Kidney (tissue), 22 donors: ENCODE measurements at places on chromosomes 6 and 20. TPM values are rescaled to one million over a fixed set of nuclear protein-coding genes. Genes with fewer than 3 reads are reported as not detected.

SYNDIG1 gene
- polyA plus RNA-seq = 8.2 TPM

CALHM4 gene
- polyA plus RNA-seq = 0.60 TPM

TBXT gene
- polyA plus RNA-seq = not detected

FERMT1 gene
- polyA plus RNA-seq = 2.2 TPM

RIMS1 gene
- polyA plus RNA-seq = not detected

DEFB132 gene
- polyA plus RNA-seq = 0.24 TPM

ANKRD66 gene
- polyA plus RNA-seq = not detected

KHDC1L gene
- polyA plus RNA-seq = not detected

GSTA2 gene
- 133 TPM for polyA plus RNA-seq

GRCh38 chr20:9186396-9186795 lies 117.5 kb downstream of the PLCB4 start:
- DNase-seq = no peak

DNA sequence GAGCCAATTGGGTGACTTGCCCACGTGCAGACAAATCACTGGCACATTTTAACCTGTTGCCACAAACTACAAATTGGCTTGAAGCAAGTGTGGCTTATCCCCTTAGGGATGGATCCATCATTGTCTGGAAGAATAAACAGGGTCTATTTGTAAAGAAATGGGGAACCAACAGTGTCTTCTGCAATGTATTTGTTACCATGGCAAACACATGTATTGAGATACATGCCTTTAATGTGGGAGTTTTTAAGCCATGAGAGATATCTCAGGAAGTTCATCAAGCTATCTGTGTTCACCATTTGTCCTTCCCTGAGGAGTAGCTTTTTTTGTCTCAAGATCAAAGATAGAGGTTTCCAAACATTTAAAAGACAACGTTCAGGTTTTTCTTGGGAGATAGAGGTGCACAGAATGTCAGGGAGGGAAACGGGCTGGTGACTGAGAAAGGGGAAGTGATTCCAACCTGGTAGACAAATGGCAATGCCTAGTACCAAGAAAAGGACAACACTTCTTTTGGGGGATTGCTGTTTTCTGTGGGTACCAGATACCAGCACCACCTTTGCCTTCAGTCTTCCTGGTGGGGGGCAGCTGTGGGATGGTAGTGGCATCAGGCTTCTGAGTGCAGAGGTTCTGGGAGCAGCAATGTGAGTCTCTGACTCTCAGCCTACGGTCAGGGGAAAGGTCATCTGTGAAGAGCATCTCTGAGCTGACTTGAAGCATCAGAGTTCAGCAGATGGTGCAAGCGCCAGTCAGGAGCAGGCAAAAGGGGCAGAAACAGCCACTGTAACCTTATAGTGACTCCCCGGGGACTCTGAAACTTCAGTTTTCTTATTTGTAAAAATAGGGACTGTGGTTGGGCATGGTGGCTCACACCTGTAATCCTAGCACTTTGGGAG lies 20.1 kb upstream of the BCAS1 start:
- DNase-seq = no peak

- DNase-seq = no peak
Measured at GRCh38 chr6:157684620-157685299, 138.3 kb upstream of the SNX9 start.

- no peak for DNase-seq
Measured at GRCh38 chr20:58127701-58128111, 100.7 kb downstream of the ANKRD60 start.

DNA sequence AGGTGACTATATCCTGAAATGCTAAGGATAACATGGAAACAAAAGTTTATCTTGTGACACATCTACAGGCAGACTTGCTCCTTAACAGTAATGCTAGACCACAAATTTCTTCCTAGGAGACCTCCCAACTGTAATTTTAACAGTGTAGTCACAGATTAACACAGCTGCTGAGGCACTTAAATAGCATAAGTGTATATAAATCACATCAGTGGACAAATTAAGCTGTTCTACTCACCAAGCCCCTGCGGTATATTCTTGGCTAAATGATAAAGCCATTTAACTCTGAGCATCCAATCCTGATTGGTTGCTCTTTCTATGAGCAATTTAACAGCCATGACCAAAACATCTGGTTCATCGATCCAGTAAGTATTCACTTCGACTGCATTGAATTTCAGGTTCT lies 73.3 kb upstream of the LYRM2 start:
- no peak for DNase-seq

- DNase-seq = peak; percentile 90
Measured at GRCh38 chr6:37137201-37138090, 32.5 kb upstream of the PIM1 start.

DNA sequence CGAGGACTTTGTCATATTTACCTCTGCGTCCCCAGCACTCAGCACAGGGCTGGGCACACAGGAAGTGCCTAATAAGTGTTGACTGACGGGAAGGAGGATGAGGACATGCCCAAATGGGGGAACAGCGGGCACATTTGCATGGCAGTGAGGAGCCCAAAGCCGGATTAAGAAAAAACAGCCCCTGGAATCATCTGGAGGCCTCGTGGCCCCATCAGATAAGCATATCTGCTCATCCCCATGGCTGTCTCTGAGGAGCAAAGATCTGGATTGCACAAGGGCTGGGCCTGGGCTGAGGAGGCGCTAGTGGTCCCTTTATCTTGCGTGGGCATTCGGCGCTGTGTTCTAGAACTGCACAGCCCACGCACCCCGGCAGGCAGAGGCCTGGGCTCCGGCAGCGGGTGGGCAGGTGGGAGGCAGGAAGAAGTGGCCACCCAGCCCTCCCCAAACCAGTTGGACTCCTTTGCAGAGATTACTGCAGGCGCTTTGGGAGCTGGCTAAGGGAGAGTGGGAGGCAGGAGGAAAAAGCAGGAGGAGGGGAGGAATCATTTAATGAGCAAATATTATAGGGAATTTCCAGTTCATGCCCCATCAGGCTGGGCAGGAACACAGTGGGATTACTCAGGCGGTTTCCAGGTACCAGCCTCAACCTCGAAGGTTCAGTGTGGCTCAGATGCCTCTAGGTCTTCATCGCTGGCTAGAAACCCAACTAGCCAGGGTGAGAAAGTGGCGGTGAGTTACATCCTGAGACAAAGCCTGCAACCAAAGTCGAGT lies 108.1 kb downstream of the CEBPB start:
- DNase-seq = no peak

DNA sequence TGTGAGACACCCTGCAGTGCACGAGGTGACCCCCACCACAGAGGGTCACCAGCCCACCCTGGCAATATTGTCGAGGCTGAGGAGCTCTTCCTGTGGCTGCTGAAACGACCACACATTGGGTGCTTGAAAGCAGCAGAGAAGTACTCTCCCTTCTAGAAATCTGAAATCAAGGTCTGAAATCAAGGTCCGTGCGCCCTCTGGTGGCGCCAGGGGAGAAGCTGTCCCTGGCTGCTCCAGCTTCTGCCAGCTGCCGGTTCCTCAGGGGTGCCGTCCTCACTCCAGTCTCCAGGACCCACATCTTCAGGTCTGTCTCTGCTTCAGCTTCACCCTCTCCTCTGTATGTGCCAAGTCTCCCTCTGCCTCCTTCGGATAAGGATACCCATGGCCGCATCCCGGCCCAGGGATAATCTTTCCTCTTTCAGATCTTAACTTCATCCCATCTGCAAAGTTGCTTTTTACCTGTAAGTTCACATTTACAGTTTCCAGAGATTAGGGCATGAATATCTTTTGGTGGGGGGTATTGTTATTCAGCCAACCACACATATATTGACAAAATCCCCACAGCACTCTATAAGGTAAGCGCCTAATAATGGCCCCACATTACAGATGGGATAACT lies 108.3 kb upstream of the PHACTR3 start:
- peak; percentile 93 for DNase-seq

- no peak for DNase-seq
Measured at GRCh38 chr20:43375591-43375990, 82.1 kb upstream of the SRSF6 start.

DNA sequence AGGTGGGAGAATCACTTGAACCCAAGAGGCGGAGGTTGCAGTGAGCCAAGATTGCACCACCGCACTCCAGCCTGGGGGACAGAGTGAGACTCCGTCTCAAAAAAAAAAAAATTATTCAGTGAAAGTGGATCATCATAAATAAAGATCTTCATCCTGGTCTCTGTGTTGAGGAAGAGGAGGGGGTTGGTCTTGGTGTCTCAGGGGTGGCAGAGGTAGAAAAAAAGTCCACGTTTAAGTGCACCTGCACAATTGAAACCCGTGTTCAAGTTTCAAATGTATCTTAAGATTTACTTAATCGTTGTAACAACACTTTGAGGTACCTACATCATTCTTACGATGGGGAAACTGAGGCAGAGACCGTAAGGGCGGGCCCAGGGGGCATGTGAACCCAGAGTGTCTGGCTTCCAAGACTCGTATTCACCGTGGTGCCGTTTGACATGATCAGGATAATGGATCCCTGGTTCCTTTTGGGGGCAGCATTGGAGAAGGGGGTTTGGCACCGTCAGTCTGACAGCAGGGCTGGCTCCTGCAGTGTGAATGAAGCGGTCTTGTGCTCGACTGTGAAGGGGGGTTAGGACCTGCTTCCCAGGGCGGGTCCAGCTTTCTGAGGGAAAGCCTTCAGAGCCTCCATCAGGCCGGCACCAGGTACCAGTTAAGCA lies 32.9 kb upstream of the ID1 start:
- no peak for DNase-seq

GRCh38 chr6:83870649-83871048 lies 11.2 kb downstream of the CYB5R4 start:
- no peak for DNase-seq

- no peak for DNase-seq
Measured at GRCh38 chr6:4786996-4787395, 10.8 kb downstream of the CDYL start.

DNA sequence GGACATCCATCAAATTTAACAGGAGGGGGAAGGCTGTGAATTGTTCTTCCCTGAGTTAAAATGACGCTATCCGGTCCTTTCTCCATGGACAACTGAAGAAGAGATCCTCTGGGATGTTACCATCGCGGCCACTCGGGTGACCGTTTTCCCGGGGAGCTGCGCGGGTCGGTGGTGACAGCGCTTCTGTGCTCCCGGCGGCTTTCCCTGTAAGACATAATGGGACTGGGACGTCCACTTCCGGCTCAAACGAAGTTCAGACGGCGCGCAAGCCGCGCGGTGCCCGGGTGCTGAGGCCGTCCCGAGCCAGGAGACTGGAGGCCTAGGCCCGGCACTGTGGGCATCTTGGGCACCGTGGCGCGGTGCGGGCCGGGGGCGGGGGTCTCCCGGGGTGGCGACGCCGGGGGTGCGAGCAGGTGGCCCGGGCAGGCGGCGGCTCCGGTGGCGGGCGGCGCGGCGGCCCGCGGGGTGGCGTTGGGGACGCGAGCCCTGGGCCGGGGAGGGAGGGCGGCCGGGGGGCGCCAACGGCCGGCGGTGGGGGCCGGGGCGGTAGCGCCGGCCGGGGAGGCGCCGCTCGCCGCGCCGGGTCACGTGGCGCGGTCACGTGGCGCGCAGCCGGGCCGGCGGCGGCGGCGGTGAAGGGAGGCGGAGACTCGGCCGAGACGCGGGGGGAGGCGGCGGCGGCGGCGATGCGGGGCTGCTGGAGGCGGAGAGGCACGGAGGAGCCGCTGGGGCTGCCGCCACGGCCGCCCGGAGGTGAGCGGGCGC lies 63.6 kb downstream of the GTF2H5 start:
- peak; percentile 85 for DNase-seq

DNA sequence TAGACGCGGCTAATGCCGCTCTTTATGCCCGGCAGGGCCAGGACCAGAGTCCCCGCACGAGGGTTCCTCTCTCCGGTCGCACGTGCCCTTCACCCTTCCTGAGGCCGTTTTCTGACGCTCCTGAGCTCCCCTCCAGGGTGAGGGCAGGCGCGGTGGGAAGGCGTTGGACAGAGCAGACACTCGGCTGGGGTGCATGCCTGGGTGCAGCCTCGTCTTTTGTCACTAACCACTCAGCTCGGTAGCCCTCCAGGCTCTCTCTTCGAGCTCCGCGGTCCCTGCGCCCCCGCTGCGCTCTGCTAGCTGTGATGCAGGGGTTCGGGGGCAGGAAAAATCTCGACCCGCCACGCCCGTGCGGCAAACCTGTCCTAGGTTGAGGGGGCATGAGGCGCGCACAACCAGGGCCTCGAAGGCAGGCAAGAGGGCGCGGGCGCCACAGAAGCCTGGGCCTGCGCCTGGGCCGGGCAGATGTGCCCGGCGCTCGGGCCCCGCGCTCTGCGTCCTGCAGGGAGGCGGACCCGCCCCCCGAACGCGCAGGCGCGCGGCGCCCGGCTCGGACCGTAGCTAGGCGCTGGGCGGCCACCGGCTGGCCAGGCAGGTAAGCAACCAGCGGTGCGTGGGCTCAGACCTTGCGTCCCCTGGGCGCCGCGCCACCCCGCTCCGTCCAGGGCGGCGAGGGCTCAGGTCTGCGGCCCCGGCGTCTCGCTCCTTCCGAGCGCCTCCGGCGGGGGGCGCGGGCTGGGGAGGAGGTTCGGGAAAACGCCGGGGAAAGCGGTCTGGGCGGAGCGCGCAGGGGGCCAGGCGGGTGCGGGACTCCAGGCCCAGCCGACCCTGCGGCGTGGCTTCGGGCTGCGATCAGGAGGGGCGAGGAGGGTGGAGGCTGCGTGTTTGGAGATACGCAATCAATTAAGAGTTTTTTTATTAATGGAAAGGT lies at the start of gene L3MBTL1:
Gene L3MBTL1, plus strand, starts transcription at position 548 of the 931 bp plus-strand sequence. CDS start 5,807 bp downstream, outside the sequence.
- DNase-seq = peak; percentile 73

- no peak for DNase-seq
Measured at GRCh38 chr6:111114087-111114443, 26.8 kb downstream of the SLC16A10 start.

- no peak for DNase-seq
Measured at GRCh38 chr6:79872986-79873385, 74.4 kb downstream of the ELOVL4 start.

DNA sequence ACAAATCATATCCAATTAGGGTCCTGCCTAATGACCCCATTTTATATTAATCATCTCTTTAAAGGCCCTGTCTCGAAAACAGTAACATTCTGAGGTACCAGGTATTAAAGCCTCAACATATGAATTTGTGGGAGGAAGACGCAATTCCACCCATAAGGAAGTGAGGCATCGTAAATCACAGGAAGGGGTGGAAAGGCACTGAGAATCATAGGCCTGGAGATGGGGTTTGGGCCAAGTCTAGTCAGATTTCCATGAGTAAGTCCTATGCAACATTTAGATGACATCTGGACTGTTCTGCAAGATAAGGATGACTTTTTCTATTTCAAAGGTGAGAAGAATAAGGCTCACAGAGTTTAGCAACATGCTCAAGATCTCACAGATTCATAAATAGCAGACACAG lies 534.0 kb downstream of the KHDRBS2 start:
- DNase-seq = no peak

DNA sequence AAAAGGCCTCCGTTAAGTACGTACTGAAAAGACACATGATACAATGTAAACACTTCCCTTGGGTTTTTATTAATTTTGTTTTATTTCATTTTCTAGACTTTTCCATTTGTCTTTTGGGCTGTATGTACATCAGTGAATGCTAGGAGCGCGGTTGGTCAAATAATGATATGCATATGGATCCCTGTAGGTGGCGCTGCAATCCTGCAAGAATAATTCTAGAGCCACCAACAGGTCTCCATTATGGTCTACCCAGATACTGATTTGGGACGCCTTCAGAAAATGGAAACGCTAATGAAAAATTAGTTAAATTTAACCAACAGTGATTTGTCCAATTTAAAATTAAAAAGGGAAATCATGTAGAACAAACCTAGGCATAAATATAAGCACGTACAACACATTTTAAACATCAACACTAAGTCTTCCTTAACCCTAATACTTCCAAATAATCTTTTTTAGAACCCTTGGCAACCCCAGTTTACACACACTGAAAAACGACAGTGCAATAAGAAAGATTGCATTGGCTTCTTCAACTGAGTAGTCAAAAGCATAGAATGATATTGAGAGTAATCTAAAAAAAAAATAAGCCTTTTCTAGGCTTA lies 433.5 kb downstream of the RFPL4B start:
- DNase-seq = peak; percentile 89

GRCh38 chr20:12870588-12870987 lies 138.2 kb upstream of the SPTLC3 start:
- no peak for DNase-seq
